ENCODE measurements at places on chromosomes 6 and 20.

- DNase-seq: peak; percentile 48
Observed at GRCh38 chr6:24910961-24911725, 24.6 kb downstream of the RIPOR2 start.

DNA sequence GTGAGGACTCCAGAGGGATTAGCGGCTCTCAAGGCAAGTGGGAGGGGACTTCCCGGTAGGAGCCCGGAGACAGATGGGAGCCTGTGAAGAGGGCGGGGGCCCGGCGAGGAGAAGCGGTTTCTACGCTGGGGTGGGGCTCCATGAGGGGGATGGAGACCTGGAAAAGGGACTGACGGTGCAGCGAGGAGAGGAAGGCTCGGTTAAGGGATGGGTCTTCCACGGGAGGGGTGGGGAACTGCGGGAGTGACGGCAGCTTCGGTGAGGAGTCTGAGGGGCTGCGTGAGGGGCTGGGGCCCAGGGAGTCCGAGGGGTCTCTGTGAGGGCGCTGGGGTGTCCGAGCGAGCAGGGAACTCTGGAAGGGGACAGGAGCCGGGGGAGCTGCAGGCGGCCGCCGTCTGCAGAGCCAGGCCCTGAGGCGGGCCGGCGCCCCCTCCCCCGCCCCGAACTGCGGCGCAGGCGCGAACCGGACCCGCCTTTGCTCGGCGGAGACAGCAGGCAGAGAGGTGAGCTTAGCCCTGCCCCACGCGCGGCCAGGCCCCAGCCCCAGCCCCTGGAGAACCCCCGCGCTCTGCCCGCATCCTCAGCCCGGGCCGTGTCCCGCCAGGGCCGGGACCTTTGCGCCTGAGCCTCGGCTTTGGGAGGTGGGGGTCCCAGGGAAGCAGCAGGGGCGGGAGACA lies at the start of gene NRSN2:
Gene NRSN2 (plus strand): TSS at position 472 of the 677 bp plus-strand sequence. CDS start 2,533 bp downstream, outside the sequence.
- peak; percentile 80 for DNase-seq

GRCh38 chr6:68194846-68195478 lies 440.1 kb upstream of the ADGRB3 start:
- no peak for DNase-seq

GRCh38 chr6:129699659-129700058 lies 10.3 kb downstream of the ARHGAP18 start:
- DNase-seq: no peak

DNA sequence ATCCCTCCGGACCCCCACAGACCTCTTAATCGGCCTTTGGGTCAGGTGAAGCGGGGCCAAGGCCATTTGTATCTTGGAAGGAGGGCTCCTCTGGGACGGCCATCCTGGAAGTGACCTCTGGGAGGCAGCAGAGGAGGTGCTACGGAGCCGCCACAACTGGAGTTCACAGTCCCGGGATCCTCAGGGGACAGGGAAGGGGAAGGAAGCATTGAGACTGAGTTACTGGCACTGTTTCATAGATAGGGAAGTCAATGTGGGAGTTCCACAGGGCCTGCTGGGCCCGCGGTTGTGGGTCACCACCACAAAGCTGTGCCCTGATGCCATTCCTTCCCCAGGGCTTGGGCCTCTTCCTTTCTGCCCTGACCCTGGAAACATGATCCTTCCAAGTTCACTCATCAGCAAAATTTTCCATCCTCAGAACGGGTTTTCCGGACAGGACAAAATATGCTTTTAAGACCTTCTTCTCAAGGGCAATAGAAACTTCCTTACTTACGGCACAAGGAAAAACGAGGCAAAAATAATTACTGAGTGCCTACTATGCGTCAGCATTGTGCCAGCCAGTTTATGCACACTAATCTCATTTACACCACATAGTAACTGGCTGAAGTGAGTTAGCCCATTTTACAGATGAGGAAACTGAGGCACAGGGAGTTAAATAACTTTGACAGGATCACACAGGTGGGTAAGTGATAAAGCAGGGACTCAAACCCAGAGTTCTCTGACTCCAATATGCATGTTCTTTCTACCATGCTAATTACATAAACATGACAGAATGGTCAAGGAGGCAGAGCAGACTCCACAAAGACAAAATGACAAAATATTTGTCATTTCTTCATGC lies 143.8 kb downstream of the UNC5CL start:
- peak; percentile 74 for DNase-seq

DNA sequence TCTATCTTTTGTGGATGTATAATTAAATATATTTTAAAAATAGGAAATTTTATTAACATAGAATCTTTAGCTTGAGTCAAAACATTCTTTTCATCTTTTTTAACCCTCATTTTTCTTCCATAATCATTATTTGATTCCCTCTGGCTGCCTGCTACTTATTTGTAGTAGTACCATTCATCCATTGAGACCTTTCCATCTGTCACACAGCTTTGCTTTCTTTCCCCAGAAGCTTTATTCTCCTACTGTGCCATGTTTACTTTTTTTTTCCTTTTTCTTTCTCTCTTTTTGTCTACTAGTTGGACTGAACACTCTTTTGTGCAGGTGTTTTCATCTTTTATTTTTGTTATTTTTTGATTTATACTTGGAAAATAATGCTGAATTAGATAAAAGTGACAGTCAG lies 522.6 kb upstream of the MMS22L start:
- no peak for DNase-seq

GRCh38 chr6:157452096-157452495 lies 71.1 kb downstream of the ZDHHC14 start:
- no peak for DNase-seq

- DNase-seq: peak; percentile 44
Observed at GRCh38 chr20:10672624-10673127, 1.1 kb downstream of the JAG1 start.

- peak; percentile 3 for DNase-seq
Observed at GRCh38 chr6:168107191-168107983, 28.4 kb upstream of the FRMD1 start.

- no peak for DNase-seq
Observed at GRCh38 chr6:131894493-131895424, 56.4 kb downstream of the CCN2 start.

DNA sequence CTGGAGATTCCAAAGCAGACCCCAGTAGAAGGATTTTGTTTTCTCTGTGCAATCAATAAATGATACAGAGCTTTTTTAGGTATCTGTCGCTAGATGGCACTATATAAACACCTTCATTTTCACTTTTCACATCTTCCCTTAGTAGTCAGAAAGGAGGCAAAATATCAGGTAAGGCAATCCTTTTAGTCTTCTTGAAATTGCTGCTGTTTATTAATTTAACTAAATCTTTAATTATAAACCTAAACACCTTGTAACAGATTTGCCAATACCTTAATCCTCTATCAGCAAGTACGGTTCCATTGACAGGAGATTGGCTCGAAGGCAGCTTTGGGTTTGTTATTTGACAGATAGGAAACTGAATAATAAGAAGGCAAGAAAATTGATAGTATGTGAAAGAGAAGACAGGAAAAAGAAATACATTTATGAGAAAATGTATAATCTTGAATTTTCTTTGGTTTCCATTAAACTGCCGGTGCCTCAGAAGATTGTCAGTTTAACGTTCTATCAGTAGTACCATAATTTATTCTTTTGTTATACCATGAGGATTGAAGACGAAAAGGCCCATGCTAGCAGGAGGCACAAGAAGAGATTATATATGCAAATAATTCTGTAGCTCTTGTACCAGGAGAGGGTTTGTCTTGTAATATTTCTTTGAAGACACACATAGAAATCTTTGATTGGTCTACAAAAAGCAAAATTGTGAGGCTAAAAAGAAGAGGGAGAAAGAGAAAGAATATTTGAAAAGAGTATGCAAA lies 23.5 kb upstream of the IBTK start:
- DNase-seq: peak; percentile 43

DNA sequence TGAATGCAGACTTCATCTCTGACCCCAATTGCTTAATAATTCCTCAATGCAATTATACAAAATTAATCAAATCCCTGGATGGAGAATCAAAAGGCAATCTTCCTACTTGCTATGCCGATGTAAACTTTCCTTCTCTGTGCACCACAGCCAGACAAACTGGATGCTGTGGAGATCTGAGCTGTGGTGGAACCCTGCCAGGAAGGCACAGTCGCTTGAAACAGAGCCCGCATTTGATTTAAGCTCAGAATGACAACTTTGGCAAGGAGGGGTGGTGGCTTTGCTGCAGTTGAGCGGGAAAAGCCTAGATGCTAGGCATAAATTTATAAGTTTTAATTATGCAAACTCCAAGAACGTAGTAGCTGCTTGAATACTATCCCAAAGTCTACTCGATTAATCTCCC lies 190.8 kb downstream of the MTFR2 start:
- no peak for DNase-seq

DNA sequence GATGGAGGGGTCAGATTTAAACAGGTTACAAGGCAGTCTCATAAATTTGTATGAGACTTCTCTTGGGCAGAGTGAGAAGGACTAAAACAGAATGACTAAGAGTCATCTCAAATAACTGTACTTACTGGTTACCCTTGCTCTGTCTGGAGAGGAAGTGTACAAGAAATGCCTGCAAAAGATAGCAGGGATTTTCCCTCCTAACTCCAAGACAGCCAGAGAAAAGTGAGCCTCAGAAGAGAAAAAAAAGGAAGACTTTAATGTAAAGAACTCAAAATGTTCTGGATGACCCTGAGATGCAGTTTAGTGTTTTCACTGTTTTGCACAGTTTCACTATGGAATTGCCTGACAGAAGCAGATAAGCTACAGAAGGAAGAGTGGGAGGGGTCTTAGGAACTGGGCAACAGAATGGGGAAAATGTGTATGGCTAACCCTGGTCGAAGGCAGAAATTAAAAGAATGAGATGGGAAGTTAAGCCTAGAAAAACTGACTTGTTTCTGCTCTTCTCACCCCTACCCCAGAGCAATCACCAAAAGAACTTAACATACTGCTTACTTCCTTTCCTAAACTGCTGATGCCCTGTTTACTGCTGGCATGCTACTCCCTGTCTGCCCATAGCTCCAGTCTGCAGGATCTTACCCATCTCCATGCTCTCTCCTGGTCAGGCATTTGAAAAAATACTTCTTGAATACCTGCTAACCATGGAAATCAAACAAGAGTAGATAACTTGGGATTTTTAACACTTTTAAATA lies 98.1 kb upstream of the MARCKS start:
- peak; percentile 26 for DNase-seq

DNA sequence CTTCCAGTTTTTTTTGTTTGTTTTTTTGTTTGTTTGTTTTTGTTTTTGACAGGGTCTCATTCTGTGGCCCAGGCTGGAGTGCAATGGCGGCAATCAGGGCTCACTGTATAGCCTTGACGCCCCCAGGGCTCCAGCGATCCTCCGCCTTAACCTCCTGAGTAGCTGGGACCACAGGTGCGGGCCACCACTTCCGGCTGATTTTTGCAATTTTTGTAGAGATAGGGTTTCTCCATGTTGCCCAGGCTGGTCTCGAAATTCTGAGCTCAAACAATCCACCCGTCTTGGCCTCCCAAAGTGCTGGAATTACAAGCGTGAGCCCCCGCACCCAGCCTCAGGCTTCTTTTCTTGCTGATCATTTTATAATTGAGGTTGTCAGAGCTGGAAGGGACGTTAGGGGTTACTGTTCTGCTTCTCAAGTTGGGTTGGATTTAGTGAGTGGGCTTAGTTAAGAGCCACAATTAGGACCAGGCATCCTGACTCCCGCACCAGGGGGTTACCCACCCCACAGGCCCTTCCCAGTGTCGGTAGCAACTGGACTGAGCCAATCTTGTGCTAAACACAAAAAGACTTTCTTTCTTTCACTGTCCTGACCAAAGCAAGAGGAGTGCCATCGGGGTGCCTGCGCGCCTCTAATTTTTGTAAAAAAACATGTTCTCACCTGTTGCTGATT lies 13.1 kb upstream of the ZSCAN9 start:
- DNase-seq: no peak

DNA sequence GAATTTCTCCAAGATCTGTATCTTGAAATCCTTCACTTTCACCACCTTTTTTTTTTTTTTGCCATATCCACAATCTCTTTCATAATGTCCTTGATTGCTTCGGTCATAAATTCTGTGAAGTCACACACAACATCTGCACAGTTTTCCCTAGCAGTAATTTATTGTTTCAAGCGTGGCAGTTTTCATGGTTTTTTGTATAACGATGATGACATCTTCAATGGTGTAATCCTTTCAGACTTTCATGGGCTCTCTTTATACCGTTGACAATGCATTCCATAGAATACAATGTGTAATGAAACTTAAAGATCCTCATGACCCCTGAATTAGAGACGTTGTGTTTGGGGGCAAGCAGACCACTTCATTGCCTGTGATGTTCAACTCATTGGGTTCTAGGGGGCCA lies 693.1 kb downstream of the PTPRT start:
- no peak for DNase-seq

DNA sequence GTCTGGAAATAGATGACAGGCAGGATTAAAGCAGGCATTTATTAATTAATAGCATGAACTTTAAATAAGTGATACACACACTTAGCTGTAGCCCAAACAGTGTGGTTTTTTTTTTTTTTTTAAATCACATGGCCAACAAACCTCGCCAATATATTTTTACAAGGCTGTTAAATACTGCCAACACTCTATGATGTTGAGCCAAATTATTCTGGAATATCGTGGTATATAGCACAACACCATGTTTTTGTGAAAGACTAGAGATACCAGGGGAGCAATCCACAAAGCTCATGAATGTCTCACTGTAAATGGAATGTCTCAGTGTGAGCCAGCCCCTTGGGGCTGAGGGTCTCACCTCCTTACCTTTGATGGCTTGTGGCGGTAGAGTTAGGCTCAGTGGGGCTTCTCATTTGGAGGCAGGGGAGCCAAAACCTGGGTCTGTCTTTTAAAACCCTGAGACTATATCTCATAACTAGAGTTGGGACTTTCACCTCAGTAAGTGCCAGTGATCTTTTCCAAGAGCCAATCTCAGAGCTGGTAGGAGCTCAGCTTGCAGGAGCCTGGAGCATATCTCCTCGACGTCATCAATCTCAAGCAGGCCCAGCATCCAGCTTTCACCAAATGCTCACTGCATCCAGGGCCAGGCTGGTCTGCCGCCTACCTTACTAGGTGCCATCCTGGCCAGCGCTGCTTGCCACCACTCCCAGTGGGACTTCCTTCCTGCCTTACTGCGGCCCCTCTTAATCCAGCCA lies 78.5 kb upstream of the FAM184A start:
- no peak for DNase-seq

GRCh38 chr6:90072935-90073464 lies 178.7 kb downstream of the GJA10 start:
- peak; percentile 61 for DNase-seq

DNA sequence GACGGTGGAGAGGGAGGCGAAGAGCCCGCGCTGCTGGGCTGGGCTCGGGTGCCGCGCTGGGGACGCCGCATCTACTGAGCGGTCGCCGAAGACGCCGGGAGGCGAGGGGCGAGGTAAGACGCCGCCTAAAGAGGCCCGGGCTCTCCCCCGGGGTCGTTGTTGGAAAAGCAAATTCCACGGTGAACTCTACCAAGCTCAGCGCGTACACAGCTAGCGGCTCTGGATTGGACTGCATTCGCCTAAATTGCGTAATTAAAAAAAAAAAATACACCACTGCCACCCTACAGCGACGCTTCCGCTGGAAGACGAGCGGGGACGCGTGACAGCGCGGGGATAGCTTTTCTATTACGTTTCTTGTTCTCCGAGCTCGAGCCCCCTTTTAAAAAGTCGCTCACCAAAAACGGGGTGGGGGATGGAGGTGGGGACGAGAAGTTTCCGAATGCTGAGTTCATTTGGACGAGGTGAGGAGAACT lies 92.0 kb upstream of the PRDM1 start:
- peak; percentile 65 for DNase-seq

- peak; percentile 16 for DNase-seq
Observed at GRCh38 chr6:21219241-21219640, 374.3 kb upstream of the SOX4 start.
